ENCODE measurements at places on chromosomes 7 and 10.

DNA sequence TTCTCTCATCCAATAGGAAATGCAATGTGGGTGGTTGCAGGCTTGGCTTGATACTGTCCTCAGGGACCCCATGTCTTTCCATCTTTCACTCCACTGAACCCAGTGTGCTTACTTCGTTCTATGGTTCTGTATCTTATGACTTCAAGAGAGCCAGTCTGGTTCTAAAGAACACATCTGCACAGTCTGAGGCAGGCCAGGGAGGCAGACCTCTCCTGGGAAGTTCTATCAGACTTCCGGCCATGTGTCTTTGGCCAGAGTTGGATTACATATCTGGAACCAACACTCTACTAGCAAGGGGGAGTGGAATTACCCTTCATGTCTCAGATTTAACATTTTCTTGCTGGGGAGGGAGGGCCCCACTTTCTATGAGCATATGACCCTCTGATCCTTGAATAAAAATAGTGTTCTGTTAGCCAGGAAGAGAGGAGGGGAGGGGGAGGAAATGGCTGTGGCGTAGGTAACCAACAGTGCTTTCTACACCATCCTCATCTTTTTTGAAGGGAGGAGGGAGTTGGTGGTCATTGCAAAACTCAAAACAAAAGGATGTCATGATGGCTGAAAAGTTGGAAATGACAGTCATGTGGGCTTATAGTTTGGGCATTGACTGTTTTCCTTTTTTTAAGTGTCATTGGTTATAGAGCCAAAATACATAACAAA is 370.2 kb downstream of the GATA3 start:
- H3K27ac ChIP-seq = no peak overlapping the region
- DNase-seq = no peak
- H3K4me3 ChIP-seq = no peak overlapping the region

GRCh38 chr7:18390535-18390907 is 105.0 kb upstream of the HDAC9 start:
- H3K4me1 ChIP-seq = peaks cover 5% of the 10 kb centered on the region
- no peaks in the 10 kb centered on the region for H3K36me3 ChIP-seq
- no peak for DNase-seq
- H3K27me3 ChIP-seq = no peaks in the 10 kb centered on the region
- H3K27ac ChIP-seq = peak overlapping the region; percentile 81

- no peaks in the 10 kb centered on the region for H3K27me3 ChIP-seq
- DNase-seq = no peak
- no peak overlapping the region for H3K27ac ChIP-seq
- H3K4me3 ChIP-seq = no peak overlapping the region
- H3K4me1 ChIP-seq = no peaks in the 10 kb centered on the region
These were observed 71.5 kb upstream of the ADO start for GRCh38 chr10:62732841-62733653.

DNA sequence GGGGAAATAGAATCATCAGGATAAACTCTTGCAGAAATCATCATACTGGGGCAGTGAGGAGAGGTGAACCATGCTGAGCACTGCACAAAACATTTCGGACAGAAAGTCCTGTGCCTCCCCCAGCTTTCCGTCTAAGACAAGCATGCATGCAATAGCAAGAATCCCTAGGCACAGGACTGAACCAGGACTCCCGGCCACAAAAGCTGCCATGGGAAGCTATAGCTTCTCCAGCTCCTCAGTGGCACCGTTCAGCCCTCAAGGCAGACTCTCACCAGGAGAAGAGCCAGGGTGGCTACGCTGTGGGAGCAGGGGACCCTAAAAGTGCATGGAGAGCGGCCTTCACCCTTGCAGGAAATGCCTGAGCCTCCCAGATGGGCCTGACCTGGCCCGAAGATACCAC is 70.8 kb downstream of the ASB13 start:
- H3K4me3 ChIP-seq = no peak overlapping the region
- peak overlapping the region; percentile 10 for H3K27ac ChIP-seq
- no peaks in the 10 kb centered on the region for H3K36me3 ChIP-seq
- peaks cover 3% of the 10 kb centered on the region for H3K4me1 ChIP-seq
- H3K27me3 ChIP-seq = no peaks in the 10 kb centered on the region

- no peaks in the 10 kb centered on the region for H3K36me3 ChIP-seq
- DNase-seq = no peak
- no peaks in the 10 kb centered on the region for H3K27me3 ChIP-seq
- no peak overlapping the region for H3K4me3 ChIP-seq
- H3K4me1 ChIP-seq = no peaks in the 10 kb centered on the region
These were observed 368.1 kb downstream of the MDFIC start for GRCh38 chr7:115289971-115290370.

DNA sequence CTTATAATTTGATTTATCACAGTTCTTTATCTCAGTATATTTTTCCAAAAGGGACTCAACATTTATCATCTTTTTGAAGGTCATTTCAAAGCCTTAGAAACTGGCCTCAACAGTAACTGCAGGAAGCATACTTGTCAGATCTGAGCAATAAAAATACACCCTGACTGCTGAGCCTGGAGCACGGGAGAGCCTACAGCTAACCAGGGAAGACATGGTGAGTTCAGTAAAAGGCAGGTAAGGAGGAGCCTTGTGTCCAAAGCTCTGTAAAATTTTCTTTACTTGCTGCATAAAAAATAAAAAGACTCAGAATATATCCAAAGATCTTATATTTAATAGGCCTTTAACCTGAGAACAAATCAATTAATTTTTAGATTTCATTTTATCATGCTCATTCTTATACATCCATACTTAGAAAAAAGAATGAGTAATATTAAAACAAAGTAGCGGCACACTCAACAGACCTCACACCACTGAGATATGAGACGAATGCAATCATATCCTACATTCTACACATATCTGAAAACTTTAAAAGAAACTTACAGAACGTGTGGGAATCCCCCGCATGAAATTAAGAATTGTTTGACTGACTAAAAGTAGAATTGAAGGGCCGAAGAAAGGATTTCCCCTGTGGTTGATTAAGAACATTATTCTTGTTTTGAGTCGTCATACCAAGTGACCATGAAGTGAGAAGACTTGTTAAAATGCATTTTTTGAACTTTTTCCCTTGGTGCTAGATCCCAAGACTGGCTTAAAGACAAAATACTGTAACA is 296.4 kb upstream of the MKLN1 start:
- H3K27ac ChIP-seq = no peak overlapping the region
- no peaks in the 10 kb centered on the region for H3K27me3 ChIP-seq
- no peak for DNase-seq

DNA sequence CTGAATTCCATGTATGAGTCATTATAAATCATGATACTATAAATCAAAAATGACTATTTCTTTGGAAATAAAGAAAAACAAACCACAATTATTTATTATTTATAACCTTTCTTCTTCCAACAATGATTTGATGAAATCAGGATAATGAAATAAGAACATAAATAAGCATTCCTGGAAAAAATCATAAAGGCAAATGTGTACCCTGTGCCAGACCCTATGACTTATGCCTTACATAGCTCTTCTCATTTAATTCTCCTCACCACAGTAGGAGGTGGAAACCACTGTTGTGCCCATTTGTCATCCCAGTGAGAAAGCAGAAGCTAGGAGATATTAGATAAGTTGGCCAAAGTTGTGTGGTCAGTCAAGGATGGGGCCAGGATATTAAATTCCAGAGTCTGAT is 255.1 kb downstream of the DOCK4 start:
- H3K27ac ChIP-seq = no peak overlapping the region
- no peak for DNase-seq
- H3K27me3 ChIP-seq = no peaks in the 10 kb centered on the region
- no peak overlapping the region for H3K4me3 ChIP-seq

- no peak overlapping the region for H3K27ac ChIP-seq
- no peaks in the 10 kb centered on the region for H3K4me1 ChIP-seq
- no peaks in the 10 kb centered on the region for H3K36me3 ChIP-seq
- DNase-seq = no peak
- no peak overlapping the region for H3K4me3 ChIP-seq
These were observed 85.9 kb downstream of the FRMD4A start for GRCh38 chr10:14244801-14245211.

GRCh38 chr7:81903115-81903514 is 133.3 kb upstream of the HGF start:
- no peaks in the 10 kb centered on the region for H3K4me1 ChIP-seq
- no peak for DNase-seq
- no peak overlapping the region for H3K4me3 ChIP-seq
- H3K27ac ChIP-seq = no peak overlapping the region

- H3K4me3 ChIP-seq = no peak overlapping the region
- H3K36me3 ChIP-seq = no peaks in the 10 kb centered on the region
These were observed 85.4 kb downstream of the MKX start for GRCh38 chr10:27660268-27660667.

DNA sequence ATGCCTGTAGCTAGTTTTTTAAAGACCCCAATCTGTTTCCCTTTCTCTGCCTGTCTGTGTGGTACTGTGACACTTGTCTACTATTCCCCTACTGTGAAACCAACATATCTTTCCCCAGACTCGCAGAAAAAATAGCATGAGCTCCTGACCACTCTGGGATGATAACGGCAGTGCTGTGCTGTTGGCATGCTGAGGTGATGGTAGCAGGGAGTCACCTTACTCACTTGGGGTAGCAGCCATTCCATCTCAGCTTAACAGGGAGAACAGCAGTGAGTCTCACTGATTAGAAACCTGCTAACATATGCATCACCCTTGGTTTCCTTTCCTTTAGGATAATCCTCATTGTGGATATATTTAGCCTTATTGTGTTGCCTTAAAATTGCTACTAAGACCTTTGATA is 469.6 kb upstream of the FZD8 start:
- peaks cover 12% of the 10 kb centered on the region for H3K4me1 ChIP-seq
- no peak overlapping the region for H3K4me3 ChIP-seq

GRCh38 chr7:116530107-116530820 is 5.4 kb downstream of the CAV1 start:
- H3K27me3 ChIP-seq = no peaks in the 10 kb centered on the region
- H3K4me3 ChIP-seq = peak overlapping the region; percentile 27
- DNase-seq = no peak
- peaks cover 22% of the 10 kb centered on the region for H3K4me1 ChIP-seq
- H3K36me3 ChIP-seq = peaks cover 2% of the 10 kb centered on the region

DNA sequence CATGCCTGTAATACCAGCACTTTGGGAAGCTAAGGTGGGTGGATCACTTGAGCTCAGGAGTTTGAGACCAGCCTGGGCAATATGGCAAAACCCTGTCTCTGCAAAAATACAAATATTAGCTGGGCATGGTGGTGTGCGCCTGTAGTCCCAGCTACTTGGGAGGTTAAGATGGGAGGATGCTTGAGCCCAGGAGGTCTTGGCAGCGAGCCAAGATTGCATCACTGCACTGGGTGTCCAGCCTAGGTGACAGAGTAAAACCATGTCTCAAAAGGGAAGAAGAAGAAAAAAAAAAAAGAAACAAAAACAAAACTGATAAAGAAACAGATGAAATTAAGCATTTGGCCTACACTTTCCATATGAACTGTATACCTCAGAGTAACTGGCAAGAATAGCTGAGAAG is 319.2 kb downstream of the PARD3 start:
- no peak for DNase-seq
- no peaks in the 10 kb centered on the region for H3K4me1 ChIP-seq
- H3K27me3 ChIP-seq = no peaks in the 10 kb centered on the region
- no peak overlapping the region for H3K27ac ChIP-seq

GRCh38 chr7:4960363-4960762 is 1.4 kb upstream of the MMD2 start:
- no peaks in the 10 kb centered on the region for H3K36me3 ChIP-seq
- peaks cover 5% of the 10 kb centered on the region for H3K4me1 ChIP-seq
- peaks cover 11% of the 10 kb centered on the region for H3K27me3 ChIP-seq
- H3K4me3 ChIP-seq = no peak overlapping the region
- H3K27ac ChIP-seq = no peak overlapping the region
